ENCODE measurements at places on chromosomes 16 and 17. TPM values are rescaled to one million over a fixed set of nuclear protein-coding genes. Genes with fewer than 3 reads are reported as not detected.

ADAD2 gene
- total RNA-seq, result not detected

MYH8 gene
- 4.1 TPM for total RNA-seq

CLDN6 gene
- 0.12 TPM for total RNA-seq

ZNF778 gene
- 9.9 TPM for total RNA-seq

SLC9A5 gene
- total RNA-seq, result 0.58 TPM

UBE2O gene
- total RNA-seq, result 14.8 TPM

KRT17 gene
- not detected for total RNA-seq

SEPTIN1 gene
- total RNA-seq, result not detected

ZSCAN10 gene
- total RNA-seq, result not detected

PABPN1L gene
- not detected for total RNA-seq

C16orf86 gene
- 10.3 TPM for total RNA-seq

GPRC5B gene
- 16.4 TPM for total RNA-seq

NHLRC4 gene
- 3.8 TPM for total RNA-seq

PIPOX gene
- total RNA-seq, result 1.1 TPM

ACSM2A gene
- not detected for total RNA-seq

RABEP2 gene
- total RNA-seq, result 36.4 TPM

Measured in pericardium fibroblast (primary cell).